MM.1S (cell line): ENCODE measurements at places on chromosomes 3 and 15.

DNA sequence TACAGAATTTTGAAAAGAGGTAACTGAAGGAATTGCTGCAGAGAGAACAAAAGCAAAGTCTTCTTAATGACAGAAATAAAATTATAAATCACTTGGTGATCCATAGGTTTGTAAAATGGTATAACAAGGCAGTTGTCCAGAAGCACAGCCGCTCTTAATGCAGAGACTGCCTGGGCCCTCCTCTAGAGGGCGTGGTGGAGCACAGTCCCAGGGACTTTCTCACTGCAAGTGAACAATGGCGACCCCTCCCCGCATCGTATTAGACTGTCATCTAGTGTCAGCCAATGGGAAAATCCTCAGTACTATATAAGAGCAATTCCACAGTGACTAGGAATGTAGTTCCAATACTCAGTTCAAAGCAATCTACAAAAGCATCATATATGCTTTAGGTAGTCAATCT is 26.4 kb upstream of the ZBED2 start:
- DNase-seq, result no peak

GRCh38 chr15:44069489-44069888 is 125.6 kb downstream of the FRMD5 start:
- DNase-seq, result no peak

GRCh38 chr15:84795186-84795585 is 22.0 kb upstream of the ALPK3 start:
- DNase-seq, result no peak

DNA sequence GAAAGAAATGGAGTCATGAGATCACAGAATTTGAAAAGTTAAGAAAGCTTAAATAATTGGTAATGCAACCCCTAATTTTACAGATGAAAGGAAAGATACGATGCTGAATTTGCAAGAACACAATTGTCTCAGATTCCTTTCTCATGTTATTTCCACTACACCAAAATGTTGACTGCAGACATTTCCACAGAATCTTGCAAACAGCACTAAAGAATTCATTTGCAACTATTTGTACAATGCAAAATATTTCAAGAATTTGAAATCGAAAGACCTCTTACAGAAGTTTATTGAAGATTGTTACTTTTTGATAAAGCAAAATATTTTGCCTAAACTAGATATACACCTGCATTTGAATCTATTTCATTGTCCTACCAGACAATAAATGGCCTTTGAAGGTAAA is 194.1 kb upstream of the KCNMB2 start:
- DNase-seq, result no peak

DNA sequence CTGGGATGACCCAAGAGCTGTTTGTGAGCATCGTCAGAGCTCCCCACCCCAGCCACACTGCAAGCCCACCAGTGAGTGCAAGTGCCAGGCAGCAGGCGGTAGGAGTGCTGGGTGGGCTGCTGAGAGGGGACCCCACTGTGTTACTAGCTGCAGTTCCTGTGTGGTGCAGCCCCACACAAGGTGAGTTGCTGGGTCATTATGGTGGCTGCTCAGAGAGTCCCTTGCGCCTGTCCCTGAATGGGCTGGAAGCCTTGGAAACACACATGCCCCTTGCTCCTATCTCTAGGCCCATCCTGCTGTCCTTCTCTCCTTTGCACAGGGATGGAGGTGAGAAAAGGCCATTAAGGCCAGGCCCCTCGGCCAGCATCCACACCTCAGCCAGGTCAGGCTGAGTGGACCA is 83.7 kb downstream of the SEC22A start:
- no peak for DNase-seq

GRCh38 chr3:100562224-100562857 is 47.1 kb upstream of the ADGRG7 start:
- no peak for DNase-seq

DNA sequence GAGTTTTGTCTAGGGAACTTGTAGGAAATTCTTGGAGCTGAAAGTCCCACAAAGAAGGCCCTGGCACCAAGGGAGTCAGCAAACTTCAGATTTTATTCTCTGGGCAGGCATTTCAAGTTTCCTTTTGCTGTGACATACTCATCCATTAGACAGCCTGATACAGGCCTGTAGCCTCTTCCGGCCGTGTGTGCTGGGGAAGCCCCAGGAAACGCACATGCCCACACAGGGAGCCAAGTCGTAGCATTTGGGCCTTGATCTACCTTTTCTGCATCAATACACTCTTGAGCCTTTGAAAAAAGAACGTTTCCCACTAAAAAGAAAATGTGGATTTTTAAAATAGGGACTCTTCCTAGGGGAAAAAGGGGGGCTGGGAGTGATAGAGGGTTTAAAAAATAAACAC is 15.0 kb downstream of the TIGIT start:
- peak; percentile 34 for DNase-seq

GRCh38 chr3:32413845-32414521 is 22.3 kb downstream of the CMTM7 start:
- DNase-seq, result no peak

- no peak for DNase-seq
Observed at GRCh38 chr15:96320107-96320506, 10.4 kb upstream of the NR2F2 start.

DNA sequence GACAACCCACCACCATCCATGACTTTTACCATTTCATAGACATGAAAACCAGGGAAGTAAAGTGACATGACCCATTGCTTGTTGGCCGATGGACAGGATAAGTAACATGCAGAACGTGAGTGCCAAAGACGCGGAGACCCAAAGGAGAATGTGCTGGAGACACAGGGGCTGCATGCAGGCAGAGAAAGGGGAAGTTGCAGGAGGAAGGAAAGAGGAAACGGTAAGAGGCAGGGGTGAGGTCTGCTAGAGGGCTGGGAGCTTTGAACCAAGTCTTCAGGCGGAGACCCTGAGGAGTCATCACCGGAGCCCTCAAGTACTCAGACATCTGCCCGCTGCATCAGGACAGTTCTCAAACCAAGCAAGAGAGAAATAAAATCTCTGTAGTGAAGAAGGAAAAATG is 34.9 kb downstream of the MAGEF1 start:
- no peak for DNase-seq

DNA sequence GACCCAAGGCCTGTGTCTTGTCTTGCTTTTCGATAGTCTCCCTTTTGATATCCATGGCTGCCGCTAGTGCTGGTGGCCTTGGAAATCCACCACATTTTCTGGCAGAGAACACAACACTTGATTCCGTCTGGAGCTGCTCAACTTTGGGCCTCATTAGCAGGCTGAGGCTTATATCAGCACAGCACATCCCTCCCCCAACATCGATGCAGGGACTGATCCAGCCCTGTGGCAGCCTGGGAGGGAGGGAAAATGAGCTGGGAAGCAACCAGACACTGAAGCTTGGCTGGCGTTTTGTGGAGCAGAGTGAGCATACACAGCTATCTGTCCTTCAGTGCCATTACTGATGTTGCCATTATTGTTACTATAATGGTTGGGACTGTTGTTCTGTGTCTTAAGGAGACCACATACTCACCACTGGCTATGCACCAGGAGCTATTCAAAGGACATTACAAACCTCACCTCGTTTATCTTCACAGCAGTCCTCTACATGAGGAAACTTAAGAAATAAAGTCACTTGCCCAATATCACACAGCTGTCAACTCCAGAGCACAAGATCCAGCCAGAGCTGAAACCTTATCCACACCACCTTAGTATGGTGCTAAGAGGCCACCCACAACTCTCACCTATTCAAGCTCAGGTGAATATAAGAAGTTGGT is 102.9 kb downstream of the SUCLG2 start:
- no peak for DNase-seq

DNA sequence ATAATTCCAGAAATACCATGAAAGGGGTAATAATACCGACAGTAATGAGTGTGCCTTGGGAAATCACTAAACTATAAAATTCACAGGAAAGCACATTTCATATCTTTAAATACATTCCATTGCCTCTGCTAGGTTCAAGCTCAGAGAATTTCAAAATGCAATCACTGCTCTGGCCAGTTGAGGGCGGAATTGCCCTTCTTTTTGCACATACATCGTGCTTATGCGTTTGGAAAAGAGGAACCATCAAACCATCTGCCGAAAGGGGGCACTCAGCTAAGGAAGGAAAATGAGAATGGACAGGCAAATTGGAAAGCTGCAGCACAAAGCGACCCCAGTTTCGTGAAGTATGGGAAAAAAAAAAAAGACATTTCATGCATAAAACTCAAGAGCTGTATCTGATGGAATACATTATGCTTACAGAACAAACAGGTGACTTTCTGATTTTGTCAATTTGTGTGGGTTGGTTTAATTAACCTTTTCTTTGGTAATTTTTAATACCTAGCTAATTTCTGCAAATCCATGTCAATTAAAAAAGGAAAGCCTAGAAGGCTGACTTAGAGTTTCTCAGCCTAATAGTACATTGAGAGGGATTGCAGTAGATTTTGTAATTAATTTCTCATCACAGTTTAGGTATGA is 61.4 kb downstream of the TUSC7 start:
- peak; percentile 69 for DNase-seq

GRCh38 chr15:26134812-26135211 is 271.7 kb upstream of the ATP10A start:
- no peak for DNase-seq

DNA sequence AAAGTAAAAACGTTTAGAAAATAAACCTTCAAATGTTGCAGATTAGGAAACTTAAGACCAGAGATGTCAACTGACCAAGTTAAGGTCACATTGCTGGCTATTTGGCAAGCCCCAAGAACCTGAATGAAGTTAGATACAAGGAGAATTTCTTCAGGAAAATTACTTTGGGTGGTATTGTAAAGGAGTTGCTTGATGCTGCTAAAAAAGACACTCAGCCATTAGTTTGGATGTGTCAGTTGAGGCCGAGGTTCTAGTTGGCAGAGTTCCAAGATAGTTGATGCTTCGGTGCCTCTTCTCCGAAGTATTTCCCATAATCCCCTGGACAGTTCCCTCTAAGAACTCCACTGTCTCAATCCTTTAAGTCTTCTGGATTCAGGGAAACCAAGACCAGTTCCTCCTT is 24.3 kb downstream of the SIAH2 start:
- no peak for DNase-seq

- DNase-seq, result peak; percentile 64
Observed at GRCh38 chr3:39291903-39292329, 12.1 kb upstream of the CX3CR1 start.

DNA sequence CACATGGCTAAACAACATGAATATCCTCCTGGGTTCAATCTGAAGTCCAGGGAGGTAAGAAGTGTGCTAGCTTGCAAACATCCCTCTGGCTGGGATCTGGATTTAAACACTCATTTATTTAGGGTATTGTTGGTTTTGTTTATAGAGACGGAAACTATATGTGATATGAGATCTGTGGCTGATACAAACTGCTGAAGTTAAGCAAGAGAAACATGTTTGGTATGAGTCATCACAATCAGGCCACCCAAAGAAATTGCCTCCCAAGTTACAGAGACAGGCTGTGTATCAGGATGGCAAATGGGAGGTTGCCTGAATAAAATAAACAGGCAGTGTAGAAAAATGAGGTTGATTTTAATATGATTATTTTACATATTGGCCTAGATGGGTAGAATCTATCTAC is 562.1 kb downstream of the IGSF11 start:
- DNase-seq, result no peak

DNA sequence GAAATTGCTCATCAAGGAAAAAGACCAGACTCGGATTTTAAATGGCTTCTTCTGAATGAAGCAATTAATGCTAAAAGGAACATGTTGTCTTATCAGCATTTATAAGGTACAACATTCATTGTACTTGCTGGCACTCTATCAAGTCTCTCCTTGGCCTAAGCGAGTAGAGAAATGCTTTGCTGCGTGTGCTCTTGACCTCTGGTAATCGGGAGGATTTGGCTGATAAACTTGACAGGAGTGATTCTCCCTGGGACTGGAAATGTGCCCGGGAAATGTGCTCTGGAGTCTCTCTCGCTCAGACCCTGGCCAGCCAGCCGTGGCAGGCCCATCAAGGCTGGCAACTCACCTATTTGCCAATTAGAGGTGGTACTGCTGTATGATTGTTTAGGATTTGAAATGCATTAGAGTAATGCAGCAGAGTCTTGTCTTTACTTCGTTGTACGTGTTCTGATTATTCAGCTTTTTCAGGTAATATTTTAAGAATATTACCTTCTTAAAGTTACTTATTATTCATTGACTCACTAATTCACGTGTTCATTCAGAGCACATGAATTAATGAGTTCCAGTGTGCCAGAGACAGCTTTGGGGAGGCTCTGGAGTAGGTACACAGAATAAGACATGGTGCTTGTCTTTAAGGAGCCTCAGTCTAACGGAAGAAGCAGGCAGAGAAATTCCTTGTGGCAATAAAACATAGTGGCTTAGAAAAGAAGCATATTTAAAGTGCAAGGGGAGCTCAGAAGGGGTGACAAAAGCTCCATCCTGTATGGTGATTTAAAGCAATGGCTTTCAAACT is 48.0 kb upstream of the TPRG1 start:
- no peak for DNase-seq

DNA sequence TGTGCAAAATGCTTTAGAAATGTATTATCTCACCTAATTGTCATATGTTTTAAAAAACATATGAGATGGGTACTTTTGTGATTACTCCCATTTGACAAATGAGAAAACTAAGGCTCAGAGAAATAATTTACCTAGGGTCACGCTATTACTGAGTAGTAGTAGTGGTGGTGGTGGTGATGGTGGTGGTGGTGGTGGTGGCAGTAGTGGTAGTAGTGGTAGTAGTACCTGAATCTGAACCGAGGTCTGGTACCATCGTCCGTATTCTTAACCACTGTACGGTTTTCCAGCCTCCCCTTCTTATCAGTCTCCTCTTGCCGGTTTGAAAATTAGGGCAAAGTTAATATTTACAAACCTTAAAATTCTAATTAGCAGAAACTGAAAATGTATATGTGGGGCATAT is 102.4 kb downstream of the KLHL25 start:
- no peak for DNase-seq

DNA sequence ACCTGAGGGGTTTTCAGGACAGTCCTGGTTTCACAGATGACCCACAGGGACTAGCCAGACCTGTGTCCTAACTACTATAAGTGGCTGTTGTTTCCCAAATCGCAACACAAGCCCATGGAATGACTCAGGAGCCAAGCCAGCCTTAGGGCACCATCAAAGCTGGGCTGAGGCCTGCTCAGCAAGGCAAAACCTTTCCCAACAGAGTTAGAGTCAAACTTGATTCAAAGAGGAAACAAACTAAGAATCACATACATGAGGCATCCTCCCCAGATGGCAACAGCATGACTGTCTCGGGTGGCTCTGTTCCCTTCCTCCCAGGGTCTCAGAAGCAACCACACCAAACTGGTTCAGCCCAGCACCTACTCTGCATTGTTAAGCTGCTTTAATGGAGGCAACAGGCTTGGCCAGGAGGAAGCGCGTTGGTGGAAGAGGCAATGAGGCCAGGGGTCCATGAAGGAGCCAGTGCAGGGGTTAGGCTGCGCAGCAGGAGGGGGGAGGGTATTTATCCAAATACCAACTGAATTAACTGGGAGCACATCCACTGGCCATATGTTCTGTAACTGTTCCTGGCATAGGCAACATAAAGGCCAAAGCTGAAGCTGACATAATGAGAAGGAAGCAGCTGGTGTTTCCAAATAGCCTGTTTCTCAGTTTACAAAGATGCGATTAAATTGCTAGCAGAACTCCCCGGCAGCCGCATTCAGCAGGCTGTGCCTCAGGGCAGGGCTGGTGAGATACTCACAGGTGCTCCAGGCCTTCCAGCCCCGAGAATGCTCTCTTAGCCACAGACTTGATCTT is 102.4 kb downstream of the LRIG1 start:
- no peak for DNase-seq
